NCI-H460 (cell line): ENCODE measurements at places on chromosomes 7 and 10. TPM values are rescaled to one million over a fixed set of nuclear protein-coding genes. Genes with fewer than 3 reads are reported as not detected.

CPN1 gene
- not detected in 2 replicates for total RNA-seq

BTBD16 gene
- 0.43 and 0.45 TPM in 2 replicates for total RNA-seq

ADAM12 gene
- total RNA-seq = 0.95 and 1.1 TPM in 2 replicates

C10orf71 gene
- total RNA-seq = not detected in 2 replicates

ADAMTS14 gene
- 0.02 TPM in 1 of 2 replicates, not detected in the other for total RNA-seq
